ENCODE measurements at places on chromosomes 16 and 17.
A peak's percentile ranks its signal among the peaks of the same experiment; 100 is the strongest.

GRCh38 chr16:85316321-85316919 lies 204.1 kb upstream of the CIBAR2 start:
- peak; percentile 90 for DNase-seq

- DNase-seq = no peak
These were observed 21.6 kb upstream of the SMPD3 start for GRCh38 chr16:68469796-68470460.

- no peak for DNase-seq
These were observed 2.6 kb downstream of the ABCA9 start for GRCh38 chr17:69058165-69058564.

DNA sequence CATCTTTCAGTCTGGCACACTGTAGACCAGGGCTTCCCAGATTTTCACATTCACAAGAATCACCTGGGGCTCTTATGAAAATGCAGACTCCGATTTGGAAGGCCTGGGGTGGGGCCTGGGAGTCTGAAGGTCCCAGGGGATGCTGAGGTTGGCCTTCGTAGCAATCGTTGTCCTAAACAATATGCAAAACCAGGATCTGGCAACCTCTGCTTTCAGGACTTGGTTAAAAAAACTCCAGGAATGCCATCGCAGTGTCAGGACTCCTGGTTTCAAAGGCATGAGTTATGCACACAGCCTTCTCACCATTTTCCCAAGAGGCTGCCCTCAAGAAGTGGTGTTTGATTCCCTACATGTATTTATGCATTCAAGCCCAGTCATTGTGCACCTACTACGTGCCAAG lies 6.7 kb downstream of the CLEC19A start:
- DNase-seq = no peak

GRCh38 chr17:17387498-17388362 lies 84.6 kb downstream of the NT5M start:
- DNase-seq = peak; percentile 90

DNA sequence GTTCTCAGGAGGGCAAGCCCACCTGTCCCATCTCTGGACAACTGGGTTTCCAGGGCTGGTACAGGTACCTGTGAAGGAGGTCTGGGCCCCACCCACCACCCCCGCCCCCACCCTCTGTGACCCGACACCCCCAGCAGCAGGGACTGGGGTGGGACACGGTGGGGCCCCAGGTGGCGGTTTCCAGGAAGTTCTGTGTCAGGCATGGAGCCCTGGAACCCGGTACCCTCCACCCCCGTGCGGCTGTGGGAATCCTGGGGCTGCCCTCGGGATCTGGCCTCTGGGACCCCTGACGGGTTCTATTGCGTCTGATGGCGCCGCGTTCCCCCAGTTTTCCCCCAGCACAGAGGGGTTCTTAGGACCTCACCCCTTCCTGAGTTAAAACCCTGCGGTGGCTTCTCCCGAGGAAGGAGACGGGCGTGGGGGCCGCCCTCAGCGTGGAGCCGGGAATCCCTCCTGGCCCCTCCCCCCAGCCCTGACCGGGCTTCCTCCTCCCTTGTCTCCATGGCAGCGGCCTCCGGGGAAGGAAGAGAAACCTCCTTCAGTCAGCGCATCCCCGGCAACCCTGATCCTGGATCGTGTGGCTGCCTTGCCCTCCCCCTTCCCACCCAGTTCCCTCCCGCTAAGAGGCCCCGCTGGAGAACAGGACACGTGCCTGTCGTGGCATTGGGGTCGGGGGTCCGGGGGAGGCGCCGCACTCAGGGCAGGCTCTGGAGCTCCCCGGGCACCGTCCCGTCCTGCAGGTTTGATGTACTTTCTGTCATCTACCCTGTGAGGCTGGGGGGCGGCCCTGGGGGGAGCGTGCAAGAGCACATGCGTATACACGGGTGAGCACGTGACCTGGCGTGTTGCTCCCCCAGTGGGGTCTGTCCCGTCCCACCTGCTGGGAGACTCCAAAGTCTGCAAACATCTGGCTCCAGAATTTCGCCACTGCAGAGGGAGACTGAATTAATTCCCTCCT lies 30.3 kb downstream of the CACNA1H start:
- DNase-seq = no peak

DNA sequence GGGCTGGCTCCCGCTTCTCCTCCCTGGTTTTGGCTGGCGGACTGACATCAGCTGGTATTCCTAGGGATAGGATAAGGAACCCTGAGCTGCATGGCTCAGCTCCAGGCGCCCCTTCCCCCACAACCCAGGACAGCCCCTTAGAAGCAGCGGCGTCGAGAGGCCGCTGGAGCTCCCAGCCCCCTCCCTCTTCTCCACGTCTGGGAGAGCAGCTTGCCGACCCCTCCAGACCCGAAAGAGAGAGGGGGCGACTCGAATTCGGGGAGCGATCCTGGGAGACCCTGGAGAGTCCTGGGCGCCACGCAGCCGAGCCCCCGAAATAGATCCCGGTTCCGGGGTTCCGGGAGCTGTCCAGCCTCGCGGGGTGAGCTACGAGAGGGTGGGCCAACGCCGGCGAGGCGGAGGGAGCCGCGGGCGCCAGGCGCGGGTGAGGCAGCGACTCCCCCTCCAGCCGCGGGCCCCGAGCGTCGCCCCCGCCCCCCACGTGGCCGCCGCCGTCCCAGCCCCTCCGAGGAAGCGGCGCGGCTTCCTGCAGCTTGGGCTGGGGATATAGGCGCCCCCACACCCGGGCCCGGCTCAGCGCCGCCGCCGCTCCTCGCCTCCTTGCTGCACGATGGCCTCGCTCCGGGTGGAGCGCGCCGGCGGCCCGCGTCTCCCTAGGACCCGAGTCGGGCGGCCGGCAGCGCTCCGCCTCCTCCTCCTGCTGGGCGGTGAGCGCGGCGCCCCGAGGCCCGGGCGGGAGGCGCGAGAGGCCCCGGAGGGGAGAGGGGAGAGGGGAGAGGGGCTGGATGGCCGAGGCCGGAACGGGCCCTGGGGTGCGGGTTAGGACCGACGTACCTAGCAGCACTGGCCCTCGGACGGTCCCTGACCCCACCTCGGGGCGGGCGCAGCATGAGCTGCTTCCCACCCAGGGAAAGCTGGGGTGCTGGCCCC lies at the start of gene RAMP2:
TSS of gene RAMP2 (plus strand) at position 576 of the 930 bp plus-strand sequence. CDS start at position 611, 35 bp downstream.
- DNase-seq = peak; percentile 70

GRCh38 chr16:73036074-73036826 lies 11.7 kb downstream of the ZFHX3 start:
- peak; percentile 96 for DNase-seq

- peak; percentile 75 for DNase-seq
These were observed 5.7 kb downstream of the METRNL start for GRCh38 chr17:83085103-83085502.

GRCh38 chr16:80387318-80387921 lies 153.4 kb upstream of the DYNLRB2 start:
- DNase-seq = no peak

DNA sequence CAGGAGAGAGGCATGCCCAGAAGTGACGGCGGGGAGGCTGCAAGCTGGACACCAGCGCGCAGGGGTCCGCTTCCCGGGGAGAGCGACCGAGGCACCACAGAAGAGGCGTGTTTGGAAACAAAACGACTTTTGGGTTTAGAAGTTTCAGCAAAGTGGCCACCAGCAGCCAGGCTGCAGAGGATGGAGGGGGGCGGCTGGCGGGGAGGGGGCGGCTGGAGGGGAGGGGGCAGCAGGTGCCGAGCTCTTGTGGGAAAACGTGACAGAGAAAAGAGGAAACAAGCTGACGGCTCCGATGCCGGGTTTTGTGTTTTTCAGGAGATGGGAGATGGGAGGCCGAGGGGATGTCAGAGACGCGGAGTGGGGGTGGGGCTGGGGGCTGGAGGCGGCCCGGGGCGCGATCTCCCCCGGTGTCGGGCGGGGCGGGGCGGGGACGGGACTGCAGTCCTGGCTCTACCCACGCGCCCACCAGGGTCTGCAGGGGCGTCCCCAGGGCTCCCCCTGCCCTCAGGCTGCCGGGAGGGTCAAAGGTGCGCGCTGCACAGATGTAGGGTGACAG lies 32.1 kb upstream of the RPH3AL start:
- no peak for DNase-seq

- no peak for DNase-seq
These were observed 7.5 kb downstream of the DNASE1L2 start for GRCh38 chr16:2243781-2244180.

DNA sequence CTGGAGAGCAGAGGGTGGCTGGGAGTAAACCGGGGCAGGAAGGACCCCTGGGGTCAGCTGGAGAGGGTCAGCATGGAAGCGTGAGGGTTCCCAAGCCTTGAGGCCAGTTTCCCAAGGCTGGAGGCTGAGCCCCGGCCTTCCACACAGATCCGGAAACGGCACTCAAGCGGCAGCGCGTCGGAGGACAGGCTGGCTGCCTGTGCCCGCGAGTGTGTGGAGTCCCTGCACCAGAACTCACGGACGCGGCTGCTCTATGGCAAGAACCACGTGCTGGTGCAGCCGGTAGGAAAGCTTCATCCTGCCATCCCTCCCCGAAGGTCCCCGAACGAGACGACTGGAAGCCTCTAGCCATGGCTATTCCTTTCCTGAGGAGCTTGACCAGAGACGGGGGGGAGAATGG lies 26.0 kb downstream of the SGSM2 start:
- no peak for DNase-seq

DNA sequence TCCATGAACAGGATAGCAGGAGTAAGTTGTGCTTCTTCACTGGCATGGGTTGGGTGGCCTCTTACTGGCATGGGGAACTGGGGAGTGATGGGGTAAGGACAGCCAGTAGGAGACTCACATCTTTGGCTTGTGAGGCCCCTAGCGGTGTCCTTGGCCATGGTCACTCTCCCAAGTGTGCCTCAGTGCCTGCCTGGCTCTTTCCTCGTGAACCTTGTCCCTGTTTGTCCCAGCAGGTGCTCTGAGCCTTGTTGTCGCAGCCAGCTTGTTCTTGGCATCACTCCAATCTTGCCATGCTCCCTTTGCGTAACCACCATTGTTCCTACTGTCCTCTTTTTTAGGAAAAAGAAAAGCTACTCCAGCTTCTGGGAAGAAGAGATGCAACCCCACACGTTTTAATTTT lies 53.6 kb upstream of the SDK2 start:
- DNase-seq = peak; percentile 69

- DNase-seq = no peak
These were observed 2.6 kb upstream of the LPO start for GRCh38 chr17:58235821-58236220.

- no peak for DNase-seq
These were observed 41.9 kb upstream of the MEOX1 start for GRCh38 chr17:43703630-43704029.

- DNase-seq = no peak
These were observed 878 bp upstream of the RNF157 start for GRCh38 chr17:76241204-76241538.

DNA sequence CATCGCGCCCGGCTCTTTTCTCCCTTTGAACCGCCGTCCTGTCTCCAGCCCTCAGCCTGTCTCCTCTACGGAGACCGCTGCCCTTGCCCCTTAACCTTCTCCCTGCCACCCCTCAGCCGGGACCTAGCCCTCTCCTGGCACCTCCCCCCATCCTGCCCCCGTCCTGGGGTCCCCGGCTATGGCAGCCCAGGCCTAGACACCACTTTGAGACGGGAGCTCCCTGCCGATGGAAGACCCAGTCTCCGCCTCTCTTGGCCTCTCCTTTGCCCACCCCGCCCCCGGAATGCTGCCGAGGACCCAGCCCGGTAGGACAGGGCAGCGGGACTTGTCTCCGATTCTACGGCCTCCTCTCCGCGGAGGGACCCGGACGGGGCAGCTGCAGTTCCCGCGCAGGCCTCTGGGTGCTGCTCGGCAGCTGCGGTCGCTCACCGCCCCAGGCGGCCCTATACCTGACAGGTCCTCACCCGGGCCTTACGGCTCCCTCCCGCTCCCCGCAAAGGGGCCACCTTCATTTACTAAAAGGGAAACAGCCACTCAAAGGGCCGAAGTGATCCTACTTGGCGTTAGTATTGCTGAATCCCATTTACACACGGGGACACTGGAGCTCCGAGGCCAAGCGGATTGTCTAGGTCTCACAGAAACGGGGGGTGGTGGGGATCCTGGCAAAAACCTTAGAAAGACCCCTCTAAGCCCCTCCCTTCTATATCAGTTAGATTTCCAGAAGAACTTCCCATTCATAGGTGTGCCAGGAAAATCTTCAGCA lies 32.6 kb upstream of the TAC4 start:
- peak; percentile 99 for DNase-seq

GRCh38 chr17:5437721-5438317 lies 1.1 kb downstream of the C1QBP start:
- DNase-seq = no peak

DNA sequence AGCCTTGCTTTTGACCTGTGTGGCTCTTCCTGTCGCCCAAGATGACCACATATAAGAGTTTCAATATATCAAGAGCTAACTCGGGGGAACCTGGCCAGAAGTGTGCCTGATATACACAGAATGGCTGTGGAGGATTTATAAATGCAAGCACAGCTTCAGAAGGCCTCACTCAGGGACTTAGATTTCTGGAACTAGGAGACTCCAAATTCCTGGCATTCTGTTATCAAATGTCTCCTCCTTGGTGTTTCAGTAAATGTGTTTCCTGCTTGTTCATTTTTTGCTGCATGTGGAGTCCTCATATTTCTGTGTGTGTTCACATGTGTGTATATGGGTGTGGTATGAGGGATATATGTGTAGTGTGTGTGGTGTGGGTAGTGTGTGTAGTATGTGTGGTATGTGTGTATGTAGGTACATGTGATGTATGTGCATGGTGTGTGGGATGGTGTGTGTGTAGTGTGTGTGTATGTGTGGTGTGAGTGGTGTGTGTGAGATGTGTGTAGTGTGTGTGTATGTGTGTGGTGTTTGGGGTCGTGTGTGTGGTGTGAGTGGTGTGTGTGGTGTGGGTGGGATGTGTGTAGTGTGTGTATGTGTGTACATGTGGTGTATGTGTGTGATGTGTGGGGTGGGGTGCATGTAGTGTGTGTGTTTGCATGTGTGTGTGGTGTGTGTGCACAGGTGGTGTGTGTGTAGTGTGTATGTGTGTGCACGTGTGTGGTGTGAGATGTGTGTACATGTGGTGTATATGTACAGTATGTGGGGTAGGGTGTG lies 981 bp upstream of the CD300H start:
- DNase-seq = no peak

- no peak for DNase-seq
These were observed 1.9 kb downstream of the MYL11 start for GRCh38 chr16:30376461-30376902.

DNA sequence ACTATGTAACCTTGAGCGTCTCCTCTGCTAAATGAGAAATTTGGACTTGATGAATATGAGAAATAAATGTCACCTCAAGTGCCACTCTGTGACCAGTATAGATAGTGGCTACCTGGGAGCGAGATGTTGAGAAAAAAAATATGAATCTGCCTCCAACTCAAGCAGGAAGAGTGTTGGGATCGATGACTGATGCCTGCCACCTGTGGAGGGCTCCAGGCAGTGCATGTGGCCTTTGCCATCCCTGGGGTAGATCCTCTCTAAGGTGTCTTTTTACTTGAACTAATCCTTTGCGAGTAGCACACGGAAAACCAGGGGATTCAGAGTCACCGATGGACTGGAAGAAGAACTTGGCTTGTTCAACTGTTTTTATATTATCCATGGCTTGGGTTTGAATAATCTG lies 9.4 kb downstream of the CCDC182 start:
- peak; percentile 80 for DNase-seq

Data from islet precursor cell (in vitro differentiated cells).